CD4-positive, alpha-beta T cell (primary cell): ENCODE measurements at places on chromosomes 12 and 14. TPM values are rescaled to one million over a fixed set of nuclear protein-coding genes. Genes with fewer than 3 reads are reported as not detected.

Gene INSM2
- not detected for total RNA-seq

Gene LTB4R
- 18.3 TPM for total RNA-seq

Gene SMOC1
- not detected for total RNA-seq

Gene FGF23
- not detected for total RNA-seq

Gene ATL1
- 1.2 TPM for total RNA-seq

GRCh38 chr12:80553316-80553715, 109.3 kb downstream of the PTPRQ start:
- DNase-seq = no peak

- DNase-seq = no peak
These were observed 49.9 kb downstream of the LRP6 start for GRCh38 chr12:12217018-12217359.

- no peak for DNase-seq
These were observed 907 bp upstream of the EFS start for GRCh38 chr14:23365732-23366425.

GRCh38 chr12:105985383-105985782, 153.4 kb downstream of the NUAK1 start:
- no peak for DNase-seq

- DNase-seq = no peak
These were observed 77.9 kb upstream of the BBS10 start for GRCh38 chr12:76426160-76426559.

- peak; percentile 6 for DNase-seq
These were observed 143.7 kb upstream of the DCN start for GRCh38 chr12:91326058-91327027.

GRCh38 chr12:59649203-59649602, 53.4 kb downstream of the SLC16A7 start:
- no peak for DNase-seq

DNA sequence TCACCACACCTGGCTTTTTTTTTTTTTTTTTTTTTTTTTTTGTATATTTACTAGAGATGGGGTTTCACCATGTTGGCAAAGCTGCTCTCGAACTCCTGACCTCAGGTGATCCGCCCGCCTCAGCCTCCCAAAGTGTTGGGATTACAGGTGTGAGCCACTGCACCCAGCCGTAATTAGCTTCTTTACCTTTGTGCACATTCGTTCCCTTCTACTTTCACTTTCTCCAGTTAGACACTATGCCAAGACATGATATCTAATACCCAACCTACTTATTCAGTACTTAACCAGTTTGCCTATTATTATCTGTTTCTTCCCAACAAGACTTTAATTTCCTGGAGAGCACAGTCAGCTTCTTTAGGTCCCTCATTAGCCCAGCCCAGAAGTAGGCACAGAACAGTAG, 5.3 kb downstream of the STYK1 start:
- DNase-seq = peak; percentile 31

GRCh38 chr12:9793779-9794395, 33.2 kb upstream of the CD69 start:
- DNase-seq = no peak
